Stimulated activated CD4-positive, alpha-beta T cell treated with anti-CD3 and anti-CD28 coated beads, Interleukin-4, amount 100 ng/mL, for 24 hours (primary cell): ENCODE measurements at places on chromosomes 6 and 20.

DNA sequence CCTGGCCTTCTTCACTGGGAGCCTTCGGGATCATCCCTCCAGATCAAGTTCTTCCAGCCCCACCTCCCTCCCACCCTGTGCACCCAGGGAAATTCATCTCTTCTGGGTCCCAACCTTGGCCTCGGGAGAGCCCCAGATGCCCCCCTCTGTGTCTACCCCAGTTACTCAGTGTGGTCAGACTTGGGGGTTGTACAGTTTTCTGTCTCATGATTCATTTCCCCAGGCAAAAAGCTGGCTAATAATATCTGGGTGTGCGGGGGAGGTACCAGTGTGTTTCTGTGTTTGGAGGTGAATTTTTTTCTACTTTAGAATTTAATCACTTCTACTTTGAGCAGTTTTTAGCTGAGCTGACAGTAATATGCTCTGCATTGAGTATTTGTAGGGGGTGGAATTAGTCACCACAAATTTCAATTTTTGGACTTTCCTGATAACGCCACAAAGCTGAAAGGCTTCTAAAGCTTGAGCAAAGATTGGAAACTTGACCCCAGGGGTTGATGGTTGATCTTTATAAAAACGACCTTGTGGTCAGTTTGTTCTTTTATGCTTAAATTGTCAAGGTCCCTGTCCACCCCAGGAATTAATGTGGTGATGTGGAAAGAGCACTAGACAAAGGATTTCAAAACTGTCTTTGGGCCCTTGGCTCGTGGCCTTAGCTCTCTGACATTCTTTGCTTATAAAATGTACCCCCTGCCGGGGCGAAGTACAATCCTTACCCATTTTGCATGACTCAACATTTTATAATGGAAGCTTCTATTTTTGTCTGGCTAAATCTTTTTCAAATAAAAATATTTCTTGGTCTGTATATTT lies 284.7 kb upstream of the TAB2 start:
- peak; percentile 83 for DNase-seq

DNA sequence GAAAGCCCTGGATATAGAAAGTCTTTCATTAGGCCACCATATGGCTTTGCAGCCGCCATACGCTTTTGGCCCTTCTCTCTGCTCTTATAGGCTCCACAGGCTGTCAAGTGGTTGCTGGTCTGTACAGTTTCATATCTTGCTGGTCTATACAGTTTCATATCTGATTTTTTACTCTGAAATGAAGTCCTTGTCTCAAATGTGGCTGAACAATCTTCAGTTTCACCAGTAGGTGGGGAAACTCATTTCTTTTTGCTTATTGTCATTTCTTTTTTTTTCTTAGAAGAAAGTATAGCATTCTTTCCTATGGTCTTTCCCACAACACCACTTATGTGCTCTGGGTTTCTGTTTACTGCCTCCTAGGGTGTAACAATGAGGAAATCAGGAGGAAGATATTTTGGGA lies 771.4 kb upstream of the MMS22L start:
- no peak for DNase-seq

DNA sequence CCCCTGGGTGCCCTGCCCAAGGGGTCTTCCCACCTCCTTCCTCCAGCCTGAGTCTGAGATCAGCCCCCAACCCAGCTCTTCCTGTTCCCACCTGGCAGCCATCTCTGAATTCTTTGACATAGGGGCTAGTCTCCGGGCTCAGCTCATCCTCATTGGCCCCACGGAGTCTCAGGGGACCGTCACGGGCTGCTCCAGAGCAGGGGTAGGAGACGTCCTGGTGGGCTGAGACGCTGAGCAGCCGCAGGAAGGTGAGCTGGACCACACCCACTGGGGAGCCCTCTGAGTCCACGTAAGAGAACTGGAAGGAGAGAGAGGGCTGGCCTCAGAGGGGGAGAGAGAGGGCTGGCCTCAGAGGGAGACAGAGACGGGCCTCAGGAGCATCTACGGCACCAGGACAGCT lies 28.1 kb downstream of the COL11A2 start:
- DNase-seq = no peak

GRCh38 chr20:44010162-44010704 lies 95.6 kb downstream of the TOX2 start:
- no peak for DNase-seq

DNA sequence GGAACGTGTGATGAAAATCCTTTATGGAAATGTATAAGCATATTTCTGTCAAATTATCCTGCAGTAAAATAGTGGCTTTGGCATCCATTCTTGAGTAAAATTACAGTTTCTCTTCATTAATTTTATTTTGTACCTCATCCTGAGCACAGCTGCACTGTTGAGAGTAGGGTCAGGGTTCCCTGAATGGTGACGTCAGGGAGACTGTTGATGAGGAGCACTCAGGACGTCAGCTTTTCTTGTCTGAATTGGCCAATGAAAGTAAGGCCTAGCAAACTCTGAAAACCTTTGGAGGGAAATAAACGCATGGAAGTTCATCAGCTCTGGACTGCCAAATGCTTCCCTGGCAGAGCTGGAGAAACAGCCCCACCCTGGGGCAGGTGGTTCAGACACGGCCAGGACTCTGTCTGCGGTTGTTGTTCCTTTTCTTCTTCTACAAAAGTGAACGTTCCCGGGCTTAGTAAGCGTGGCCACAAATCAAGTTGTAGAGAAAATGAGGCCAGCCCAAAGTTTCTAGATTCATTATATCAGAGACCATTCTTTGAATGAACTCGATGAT lies 179.7 kb upstream of the EXOC2 start:
- no peak for DNase-seq

DNA sequence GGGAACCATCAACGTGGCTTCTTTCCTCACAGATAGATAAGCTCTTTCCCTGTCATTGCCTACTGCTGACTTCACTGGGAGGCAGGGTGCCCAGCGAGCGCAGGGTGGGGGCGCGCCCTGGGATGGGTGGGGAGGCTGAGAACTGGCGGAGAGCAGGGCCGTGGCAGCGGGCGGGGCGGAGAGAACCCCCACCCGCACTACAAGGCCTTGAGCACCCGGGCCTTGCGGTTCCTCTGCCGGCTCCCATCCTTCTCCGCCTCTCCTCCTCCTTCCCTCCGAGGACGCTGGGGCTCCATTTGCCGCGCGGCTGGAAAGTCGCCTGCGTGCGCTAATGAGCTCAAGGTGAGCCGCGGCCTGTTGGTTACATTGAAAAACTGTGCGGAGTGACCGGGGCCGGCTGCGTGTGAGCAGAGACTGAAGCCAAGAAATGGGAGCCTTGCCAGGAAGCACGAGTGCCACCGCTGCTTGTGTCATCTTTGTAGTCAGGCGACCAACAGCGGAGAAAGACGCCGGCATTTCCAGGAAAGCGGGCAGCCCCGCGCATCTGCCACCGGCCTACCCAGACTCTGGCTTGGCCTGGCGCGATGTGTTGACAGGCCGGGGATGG lies 963.5 kb upstream of the SLC35B3 start:
- no peak for DNase-seq

- DNase-seq = no peak
Measured at GRCh38 chr6:44851176-44851575, 463.7 kb downstream of the CDC5L start.

DNA sequence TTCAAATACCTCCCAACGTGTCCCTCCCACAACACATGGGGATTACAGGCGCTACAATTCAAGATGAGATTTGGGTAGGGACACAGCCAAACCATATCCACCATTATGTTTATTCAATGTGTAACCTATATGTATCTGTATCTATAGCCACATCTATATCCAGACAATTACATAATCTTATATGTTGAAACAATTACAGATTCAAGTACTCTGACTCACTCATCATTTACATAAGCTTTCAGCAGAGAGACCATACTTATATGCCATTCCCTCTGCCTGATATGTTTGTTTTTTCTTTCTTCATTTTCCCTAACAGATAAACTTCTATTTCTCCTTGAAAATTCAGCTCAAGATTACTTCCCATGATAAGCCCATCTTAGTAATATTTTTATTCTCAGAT lies 163.6 kb downstream of the LAMA2 start:
- DNase-seq = no peak

GRCh38 chr6:7976485-7977056 lies 66.0 kb upstream of the TXNDC5 start:
- DNase-seq = no peak

DNA sequence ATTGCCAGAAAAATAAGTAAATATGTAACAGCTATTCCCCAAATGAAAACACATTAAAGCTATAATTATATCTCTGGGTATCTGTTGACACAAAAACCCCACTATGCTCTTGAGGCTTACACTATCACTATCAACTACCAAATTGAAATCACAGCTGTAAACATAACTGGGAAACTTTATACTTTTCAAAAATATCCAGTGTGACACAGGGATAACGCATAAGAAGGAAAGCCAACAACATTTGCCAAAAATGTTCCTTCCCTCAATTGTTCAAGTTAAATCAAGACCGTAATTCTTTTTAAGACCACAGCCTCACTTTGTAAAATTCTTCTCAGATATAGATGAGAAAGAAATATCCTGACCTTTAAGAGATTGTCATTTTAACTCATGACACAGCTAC lies 3.1 kb downstream of the ZHX3 start:
- no peak for DNase-seq

- no peak for DNase-seq
Measured at GRCh38 chr20:51503376-51503775, 39.1 kb downstream of the NFATC2 start.

GRCh38 chr20:3658716-3659491 lies 4.3 kb downstream of the GFRA4 start:
- no peak for DNase-seq

DNA sequence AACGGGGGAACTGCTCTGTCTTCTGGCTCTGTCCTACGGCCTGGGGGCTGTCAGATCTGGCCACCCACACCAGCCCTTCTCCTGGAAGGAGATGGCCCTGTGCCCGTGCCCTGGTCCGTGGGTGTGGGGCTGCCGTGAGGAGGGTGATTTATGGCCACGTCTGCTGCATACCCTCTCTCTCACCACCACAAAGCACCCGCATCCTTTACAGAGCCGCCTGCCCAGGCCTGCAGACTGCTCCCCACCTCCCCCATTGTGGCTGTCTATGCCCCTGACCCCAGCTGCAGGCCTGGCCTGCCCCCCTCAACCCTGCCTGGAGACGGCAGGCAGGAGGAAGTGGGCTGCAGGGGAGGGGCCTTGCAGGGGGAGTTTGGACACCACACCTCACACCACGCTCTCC lies 72.7 kb upstream of the GATA5 start:
- DNase-seq = no peak

GRCh38 chr6:106098383-106099234 lies 12.5 kb downstream of the PRDM1 start:
- DNase-seq = peak; percentile 88

DNA sequence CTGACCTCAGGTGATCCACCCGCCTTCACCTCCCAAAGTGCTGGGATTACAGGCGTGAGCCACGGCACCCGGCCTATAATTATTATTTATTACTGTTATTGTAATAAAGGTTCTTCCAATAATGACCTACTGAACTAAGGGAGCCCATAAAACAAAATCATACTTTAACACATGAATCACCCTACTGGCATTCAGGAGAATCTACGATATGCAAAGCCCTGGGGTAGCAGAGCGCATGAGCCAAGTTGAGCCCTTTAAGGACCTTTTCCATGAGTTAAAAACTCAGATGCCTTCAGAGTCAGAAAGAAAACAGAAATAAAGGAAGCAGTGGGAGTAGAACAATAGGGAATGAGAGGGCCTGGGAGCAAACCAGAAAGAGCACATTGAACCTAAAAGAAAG lies 41.5 kb downstream of the SNRPB start:
- no peak for DNase-seq

GRCh38 chr6:83847179-83847578 lies 6.0 kb upstream of the RIPPLY2 start:
- DNase-seq = no peak

DNA sequence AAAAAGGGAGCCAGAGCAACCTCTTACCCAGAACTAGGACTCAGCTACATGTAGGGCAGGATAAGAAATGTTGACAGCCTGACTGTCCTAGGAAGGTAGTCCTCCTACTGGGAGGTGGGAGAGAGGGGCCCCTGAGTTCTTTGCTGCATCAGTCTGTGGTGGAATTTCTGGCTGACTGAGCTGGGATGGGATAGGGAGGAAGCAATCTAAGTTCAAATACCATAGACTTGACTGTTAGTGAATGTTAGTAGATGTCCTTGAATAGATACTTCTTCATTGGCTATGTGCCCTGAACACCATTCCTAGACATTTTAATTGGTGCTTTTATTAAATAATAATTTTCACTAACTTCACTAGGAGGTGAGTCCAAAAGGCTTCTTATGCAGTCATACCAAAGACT lies 1343.6 kb upstream of the CITED2 start:
- no peak for DNase-seq

- DNase-seq = no peak
Measured at GRCh38 chr6:153146413-153146812, 15.3 kb upstream of the RGS17 start.

DNA sequence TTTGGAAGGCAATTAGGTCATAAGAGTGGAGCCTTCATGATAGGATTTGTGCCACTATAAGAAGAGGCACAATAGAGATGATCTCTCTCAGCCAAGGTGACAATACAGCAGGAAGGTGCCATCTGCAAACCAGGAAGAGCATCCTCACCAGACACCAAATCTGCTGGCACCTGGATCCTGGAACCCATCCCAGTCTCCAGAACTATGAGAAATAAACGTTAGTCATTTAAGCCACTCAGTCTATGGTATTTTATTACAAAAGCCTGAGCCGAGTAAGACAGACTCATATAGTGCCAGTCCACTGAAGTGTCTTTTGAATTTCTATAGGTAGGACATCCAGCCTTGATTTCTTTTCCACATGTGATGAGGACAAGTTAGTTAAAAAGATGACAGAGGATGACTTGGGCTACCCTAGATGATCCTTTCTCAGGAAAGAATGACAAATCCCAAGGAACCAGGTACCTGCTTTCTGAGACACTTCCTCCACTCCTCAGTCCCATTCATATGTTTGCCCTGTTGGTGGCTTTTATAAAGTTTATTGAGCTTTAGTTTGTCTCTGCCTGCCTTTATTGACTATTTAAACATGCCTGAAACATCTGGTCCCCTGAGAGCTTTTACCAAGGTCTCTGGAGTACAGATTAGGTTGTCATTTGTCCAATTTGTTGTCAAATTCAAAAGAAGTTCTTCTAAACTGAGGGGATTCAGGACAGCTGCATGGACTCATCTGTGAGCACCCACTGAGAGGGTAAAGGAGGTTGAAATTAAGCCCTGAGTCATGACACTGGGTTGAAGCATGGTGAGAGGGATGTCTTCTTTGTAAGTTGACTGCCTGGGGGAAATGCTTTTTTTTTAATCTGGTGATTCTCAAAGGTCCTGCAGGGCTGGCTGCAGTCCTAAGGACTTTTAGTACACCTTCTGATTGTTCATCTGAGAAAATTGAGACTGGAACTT lies 165.0 kb upstream of the PLCB4 start:
- DNase-seq = no peak

DNA sequence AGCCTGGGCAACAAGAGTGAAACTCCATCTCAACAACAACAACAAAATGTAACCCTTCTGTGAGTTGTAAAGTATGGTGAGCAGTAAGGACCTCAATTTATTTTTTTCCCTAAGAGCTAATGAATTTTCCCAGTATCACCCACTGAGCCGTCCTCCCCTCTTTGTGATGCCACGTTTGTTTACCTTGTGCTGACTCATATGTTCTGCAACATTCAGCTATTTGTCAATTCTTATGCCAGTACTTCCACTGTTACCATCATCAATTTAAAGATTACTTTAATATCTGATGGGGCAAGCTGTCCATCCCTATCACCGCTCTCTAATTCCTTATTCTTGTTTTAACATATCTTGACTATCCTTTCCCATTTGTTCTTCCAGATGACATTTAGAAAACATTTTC lies 37.5 kb downstream of the MAK start:
- no peak for DNase-seq

GRCh38 chr6:142693441-142693840 lies 251.5 kb downstream of the HIVEP2 start:
- no peak for DNase-seq

- DNase-seq = no peak
Measured at GRCh38 chr6:16635810-16636602, 125.3 kb downstream of the ATXN1 start.

GRCh38 chr20:24662752-24663365 lies 193.4 kb downstream of the SYNDIG1 start:
- DNase-seq = no peak
